ENCODE measurements at places on chromosomes 4 and X.

GRCh38 chr4:111283066-111283677, 660.3 kb upstream of the PITX2 start:
- DNase-seq = no peak

DNA sequence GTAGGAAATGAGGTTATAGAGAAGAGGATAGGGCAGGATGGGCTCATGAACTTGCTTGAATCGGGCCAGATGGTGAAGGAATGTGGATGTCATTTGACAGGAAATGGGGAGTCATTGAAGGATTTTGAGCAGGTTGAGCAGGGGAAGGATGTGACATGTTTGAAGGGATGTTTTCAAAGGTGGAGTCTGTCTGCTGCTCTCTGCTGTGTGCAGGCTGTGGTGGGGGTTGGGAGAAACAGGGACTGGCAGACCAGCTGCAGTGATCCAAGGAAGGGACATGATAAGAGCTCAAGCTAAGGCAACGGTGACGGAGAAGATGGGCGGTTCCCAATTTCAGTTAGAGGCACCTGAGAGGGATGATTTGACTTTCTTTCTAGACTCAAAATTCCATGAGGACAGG, 14.0 kb upstream of the XPNPEP2 start:
- no peak for DNase-seq

- no peak for DNase-seq
Measured at GRCh38 chr4:52685316-52685715, 26.2 kb upstream of the USP46 start.

DNA sequence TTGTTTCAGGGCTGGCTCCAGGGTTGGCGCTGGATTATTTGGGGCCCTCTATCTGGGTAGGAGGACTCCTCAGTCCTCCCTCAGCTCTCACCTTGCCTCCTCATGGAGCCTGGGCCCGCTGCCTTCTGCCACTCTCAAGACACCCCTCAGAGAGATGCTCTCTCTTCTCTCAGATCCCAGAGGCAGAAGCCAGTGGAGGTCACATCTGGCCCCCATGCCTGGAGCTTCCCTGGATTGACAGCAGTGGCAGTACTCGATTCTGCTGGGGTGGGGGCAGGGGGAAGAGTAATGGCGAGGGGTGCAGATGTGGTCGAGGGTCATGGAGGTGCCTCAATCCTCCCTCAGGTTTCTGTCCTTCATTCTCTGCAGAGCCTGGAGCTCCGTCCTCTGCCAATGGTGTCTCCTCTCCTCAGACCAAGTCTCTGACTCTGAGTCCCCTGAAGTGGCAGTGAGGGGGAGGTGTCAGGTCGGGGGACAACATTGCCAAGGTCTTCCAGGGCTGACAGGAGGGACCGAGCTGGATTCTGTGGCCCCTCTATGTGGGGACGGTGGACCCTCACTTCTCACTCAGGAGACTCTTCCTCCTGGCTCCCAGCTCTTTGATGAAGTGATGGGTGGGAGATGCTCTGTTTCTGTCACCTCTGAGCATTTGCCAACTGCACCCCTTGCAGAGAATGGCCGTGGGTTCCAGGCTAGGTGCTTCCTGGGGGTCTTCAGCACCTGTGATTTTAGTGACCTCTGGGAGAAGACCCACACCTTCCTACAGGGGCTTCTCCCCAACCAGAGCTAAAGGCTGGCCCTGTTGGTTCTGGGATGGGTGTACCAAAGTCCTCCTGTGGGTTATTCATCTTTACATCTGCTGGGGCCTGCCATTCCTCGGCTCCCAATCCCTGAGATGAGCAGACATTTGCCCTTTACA, 10.9 kb upstream of the HSFX1 start:
- no peak for DNase-seq
